ENCODE measurements at places on chromosomes 12 and 14.
A peak's percentile ranks its signal among the peaks of the same experiment; 100 is the strongest.

GRCh38 chr12:121916719-121917118, 1.7 kb upstream of the CFAP251 start:
- peak; percentile 67 for DNase-seq

- no peak for DNase-seq
These were observed 62.8 kb downstream of the OTOGL start for GRCh38 chr12:80162177-80162576.

DNA sequence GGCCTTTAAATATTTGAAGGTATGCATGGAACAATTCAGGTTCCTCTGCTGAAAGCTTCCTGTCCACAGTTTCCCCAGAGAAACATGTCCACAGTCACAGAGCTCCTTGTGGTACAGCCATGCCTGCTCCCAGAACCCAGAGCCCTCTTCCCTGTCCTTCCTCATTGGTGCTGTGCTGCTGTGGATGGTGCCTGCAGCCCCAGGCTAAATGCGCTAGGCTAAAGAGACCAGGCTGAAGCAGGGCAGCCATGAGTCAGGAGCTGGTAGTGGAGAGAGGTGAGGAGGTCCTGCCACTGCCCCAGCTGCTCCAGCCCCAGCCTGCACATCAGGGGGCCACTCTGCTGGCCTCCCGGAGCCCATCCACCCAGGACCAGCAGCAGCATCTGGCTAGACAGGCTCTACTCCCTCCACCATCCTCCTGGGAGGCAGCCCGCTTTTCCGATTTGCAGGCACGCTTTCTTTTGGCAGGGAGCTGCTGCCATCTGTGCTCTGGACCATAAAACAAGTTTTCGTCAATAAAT, 65.4 kb upstream of the DDX11 start:
- no peak for DNase-seq

GRCh38 chr14:77649326-77649725, 32.9 kb upstream of the SPTLC2 start:
- DNase-seq, result no peak

DNA sequence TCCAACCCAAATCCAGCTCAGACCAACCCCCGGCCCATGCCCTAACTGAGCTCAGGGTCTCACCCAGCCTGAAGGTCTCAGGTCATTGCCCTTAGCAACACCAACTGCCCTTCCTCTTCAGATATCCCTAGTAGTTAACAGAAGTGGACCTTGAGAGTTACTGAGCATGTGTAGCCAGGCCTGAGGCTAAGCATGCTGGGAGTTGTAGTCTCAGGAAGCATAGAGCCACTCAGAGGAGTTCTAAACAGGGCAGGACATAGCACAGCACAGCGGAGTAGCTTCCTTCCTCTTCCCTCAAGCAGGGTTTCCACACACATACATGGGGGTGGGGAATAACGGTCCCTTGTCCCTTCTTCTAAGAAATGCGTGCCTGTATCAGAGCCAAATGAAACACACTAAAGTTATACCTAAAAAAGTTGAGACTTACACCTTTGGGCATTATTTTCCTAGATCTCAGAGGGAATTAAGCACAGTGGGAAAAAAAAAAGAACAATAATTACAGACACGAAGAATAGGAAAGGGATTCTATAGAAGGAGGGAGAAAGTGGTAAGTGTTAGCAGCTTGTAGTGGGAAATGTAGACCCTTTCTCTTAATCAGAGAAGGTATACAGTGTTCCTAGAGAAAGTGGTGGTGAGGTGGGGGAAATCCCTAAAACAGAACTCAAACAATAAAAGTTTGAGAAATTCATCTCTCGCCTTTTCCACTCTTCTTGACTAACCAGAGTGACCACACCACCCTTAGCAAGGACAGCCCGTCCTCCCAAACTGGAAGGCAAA, 4.4 kb downstream of the KMT2D start:
- peak; percentile 68 for DNase-seq

DNA sequence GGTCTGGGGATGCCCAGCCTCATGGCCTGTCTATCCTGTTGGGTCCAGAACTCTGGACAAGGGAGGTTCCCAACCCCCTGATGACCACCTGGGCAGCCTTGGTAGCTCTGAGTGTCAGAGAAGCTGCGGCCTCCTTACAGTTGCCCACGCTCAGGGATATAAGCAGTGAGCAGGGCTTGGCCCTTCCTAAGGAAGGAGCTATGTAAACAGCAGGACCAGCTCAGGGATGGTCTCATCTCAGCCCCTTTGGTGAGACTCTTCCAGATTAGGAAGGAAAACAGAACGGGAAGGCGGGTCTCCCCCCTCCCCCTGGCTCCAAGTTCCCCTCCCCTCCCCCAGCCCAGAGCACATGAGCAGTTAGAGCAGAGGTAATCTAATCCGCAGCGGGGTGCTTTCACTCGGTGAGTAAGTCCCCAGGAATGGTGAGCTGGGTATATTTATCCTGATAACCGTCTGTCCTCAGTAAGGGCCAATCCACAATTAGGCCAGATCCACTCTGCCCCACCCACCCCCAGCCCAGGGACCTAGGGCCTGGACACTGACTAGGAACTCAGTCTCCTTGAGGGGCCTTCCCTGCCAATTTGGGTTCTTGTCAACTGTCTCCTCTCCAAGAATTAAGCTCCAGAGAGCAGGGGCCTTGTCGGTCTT, 29.5 kb upstream of the RPLP0 start:
- peak; percentile 30 for DNase-seq

GRCh38 chr14:67665868-67666267, 8.6 kb downstream of the VTI1B start:
- DNase-seq, result no peak

DNA sequence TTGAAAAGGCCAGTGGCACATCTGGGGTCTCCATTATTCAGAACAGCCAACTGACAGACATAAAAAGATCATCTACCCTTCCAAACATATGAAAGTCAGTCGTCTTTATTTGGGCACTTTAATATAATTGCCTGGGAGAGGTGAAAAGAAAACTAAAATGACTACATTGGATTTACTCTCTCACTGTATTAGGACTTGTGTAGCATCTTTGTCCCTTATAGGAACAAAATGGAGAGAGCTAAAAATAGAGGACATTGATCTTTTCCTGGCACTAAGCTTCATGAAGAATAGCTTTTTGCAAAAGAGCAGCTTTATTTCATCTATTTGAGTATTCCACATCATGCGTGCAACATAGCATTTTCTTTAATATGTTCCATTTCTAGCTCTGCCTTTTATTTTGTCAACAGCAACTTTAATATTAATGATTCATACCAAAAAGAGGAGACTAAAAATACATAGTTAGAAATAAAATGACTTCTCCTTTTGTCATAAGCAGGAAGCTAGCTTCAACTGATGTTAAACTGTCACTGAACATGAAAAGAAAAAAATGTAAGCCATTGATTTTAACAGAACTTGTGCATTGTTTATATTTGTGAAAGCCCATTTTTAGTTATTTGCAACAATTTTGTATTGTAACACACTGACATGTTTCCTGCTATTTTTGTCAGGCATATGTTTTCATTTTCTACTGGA, 254.6 kb downstream of the SEC23A start:
- DNase-seq, result no peak

GRCh38 chr12:72272091-72272661, at the start of gene TRHDE:
Gene TRHDE, plus strand, starts transcription at chr12:72272370. Its CDS starts 274 bp downstream, at chr12:72272644.
- peak; percentile 90 for DNase-seq

GRCh38 chr12:120019197-120019596, 30.2 kb downstream of the BICDL1 start:
- DNase-seq, result no peak

- peak; percentile 43 for DNase-seq
These were observed 183.6 kb downstream of the CRADD start for GRCh38 chr12:93860668-93861373.

DNA sequence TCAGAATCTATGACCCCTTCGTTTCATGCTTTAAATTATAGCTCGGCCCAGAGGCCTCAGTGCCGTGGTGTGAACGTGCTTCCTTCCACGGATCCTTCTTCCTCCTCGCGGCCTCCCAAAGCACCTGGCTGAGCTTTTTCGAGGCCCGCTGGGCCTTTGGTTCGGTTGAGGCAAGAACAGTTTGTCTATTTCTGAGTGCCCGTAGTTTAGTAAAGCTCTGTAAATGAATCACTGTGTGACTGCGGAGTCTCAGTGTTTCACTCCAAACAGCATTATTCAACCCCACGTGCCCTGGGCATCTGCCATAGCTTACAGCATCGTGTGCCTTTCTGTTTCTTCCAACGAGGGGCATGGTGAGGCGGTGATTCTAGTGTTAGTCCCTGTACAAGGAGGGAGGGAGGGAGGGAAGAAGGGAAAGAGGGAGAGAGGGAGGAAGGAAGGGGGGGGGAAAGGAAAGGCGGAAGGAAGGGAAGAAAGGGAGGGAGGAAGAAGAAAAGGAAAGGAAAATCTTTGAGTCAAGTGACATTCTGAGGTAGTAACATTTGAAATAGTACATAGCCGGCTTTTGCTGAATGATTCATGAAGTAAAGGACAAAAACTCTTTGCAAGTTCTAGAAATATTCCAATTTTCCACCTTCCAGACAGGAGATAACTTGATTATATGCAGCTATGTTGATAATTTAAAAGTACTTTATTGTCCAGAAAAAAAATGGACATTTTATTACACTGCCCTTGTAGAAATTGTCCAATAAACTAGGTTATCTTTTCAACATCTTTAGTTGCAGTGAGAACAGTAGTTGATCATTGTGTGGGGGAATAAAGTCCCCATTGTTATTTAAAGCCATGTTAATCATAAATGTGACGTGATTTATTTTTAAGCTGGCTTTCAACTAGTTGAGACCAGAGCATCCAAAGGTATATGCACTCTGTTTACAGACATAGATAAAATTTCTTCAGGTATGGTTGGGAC, 1.2 kb upstream of the TRIM9 start:
- peak; percentile 75 for DNase-seq

- DNase-seq, result peak; percentile 9
These were observed 425.0 kb downstream of the SNAPC1 start for GRCh38 chr14:62187265-62187664.

DNA sequence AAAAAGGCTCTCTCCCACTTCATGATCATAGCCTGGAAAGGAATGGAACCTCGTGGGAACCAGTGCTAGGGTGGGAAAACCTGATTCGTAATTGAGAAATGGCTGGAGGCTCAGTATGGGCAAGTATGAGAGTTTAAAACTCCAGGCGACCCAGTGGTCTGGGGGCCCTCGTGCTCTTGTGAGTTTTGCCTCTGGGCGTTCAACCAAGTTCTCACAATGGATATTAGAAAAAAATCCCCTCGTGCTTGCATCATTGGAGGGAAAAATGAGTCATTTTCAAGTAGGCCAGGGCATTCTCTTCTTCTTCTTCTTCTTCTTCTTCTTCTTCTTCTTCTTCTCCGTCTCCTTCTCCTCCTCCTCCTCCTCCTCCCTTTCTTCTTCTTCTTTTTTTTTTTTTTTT, 39.0 kb downstream of the GPR68 start:
- DNase-seq, result no peak

- DNase-seq, result no peak
These were observed 11.9 kb upstream of the ATF7 start for GRCh38 chr12:53638057-53638456.

DNA sequence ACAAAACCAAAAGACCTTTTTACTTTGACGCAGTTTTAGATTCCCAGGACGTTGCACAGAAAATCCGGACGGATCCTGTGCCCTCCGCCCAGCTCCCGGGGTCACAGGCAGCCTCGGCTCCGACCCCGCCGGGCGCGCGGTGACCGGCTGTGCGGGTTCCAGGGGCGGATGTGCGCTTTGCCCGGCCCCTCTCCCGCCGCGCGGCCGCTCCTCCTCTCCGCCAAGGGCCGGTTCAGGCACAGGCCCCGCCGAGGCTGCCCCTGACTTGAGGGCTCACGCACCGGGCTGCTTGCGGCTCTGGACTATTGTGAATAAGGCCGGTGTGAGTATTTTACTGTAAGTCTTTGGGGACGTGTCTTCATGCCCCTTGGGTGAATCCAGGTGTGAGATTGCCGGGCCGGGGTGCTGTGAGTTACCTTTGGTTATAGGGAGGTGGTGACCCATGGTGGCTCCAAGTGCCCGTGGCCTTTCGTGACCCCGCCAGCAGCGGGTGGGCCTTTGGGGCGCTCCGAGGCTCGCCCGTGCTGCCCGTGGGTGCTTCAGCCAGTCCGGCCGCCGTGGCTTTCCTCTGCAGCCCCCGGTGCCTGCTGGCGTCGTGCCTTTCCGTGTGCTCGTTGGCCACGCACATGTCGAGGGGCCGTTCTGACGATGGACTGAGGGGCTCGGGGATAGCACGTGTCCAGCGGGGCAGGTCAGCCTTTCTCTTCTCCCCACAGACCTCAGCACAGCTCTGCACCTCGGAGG, 45.9 kb downstream of the NOC4L start:
- DNase-seq, result peak; percentile 64

GRCh38 chr12:113857371-113857770, 108.8 kb downstream of the RBM19 start:
- peak; percentile 65 for DNase-seq

GRCh38 chr12:105622220-105622619, 291.7 kb downstream of the C12orf75 start:
- DNase-seq, result no peak
